CD4-positive, alpha-beta memory T cell (primary cell): ENCODE measurements at places on chromosomes 1 and 21. TPM values are rescaled to one million over a fixed set of nuclear protein-coding genes. Genes with fewer than 3 reads are reported as not detected.

Gene PDC
- total RNA-seq, result not detected

Gene IQGAP3
- not detected for total RNA-seq

Gene KLHL12
- 27.1 TPM for total RNA-seq

Gene TDRD10
- not detected for total RNA-seq

Gene HSD3B2
- not detected for total RNA-seq

Gene SPATA21
- total RNA-seq, result not detected

Gene SYT6
- not detected for total RNA-seq

Gene CSMD2
- not detected for total RNA-seq

Gene DNAJC11
- total RNA-seq, result 40.5 TPM

Gene GPATCH2
- 9.7 TPM for total RNA-seq

Gene BCAN
- not detected for total RNA-seq

Gene TTC34
- 4.8 TPM for total RNA-seq

Gene THEM5
- not detected for total RNA-seq

Gene SCNM1
- total RNA-seq, result 61.4 TPM

Gene MRPL24
- total RNA-seq, result 47.4 TPM

Gene AQP10
- total RNA-seq, result not detected

Gene SIM2
- total RNA-seq, result not detected

Gene FLG
- total RNA-seq, result not detected

Gene UMODL1
- 1.1 TPM for total RNA-seq

Gene ERRFI1
- total RNA-seq, result 1.0 TPM

Gene HUNK
- 0.44 TPM for total RNA-seq

Gene ARHGEF11
- total RNA-seq, result 24.1 TPM

Gene C1orf210
- not detected for total RNA-seq

Gene CRYAA
- total RNA-seq, result not detected

Gene SHCBP1L
- total RNA-seq, result not detected

Gene PLEKHN1
- total RNA-seq, result 2.9 TPM

Gene SPRR2E
- not detected for total RNA-seq

Gene GCSAML
- total RNA-seq, result not detected

Gene IGSF21
- not detected for total RNA-seq

Gene GBP1
- 74.1 TPM for total RNA-seq

Gene SH2D1B
- total RNA-seq, result not detected

Gene HSF2BP
- 0.39 TPM for total RNA-seq

Gene OR2T11
- not detected for total RNA-seq

Gene KRTAP22-1
- total RNA-seq, result not detected

Gene MEX3A
- not detected for total RNA-seq

Gene BGLAP
- total RNA-seq, result 7.7 TPM

Gene LCE1E
- total RNA-seq, result not detected

Gene LPAR3
- total RNA-seq, result 3.7 TPM

Gene OR2L8
- 0.73 TPM for total RNA-seq

Gene IL10
- total RNA-seq, result 0.32 TPM

Gene CASQ2
- total RNA-seq, result not detected

Gene BRWD1
- total RNA-seq, result 99.0 TPM

Gene KIF17
- not detected for total RNA-seq

Gene TNFRSF25
- total RNA-seq, result 415 TPM

Gene PTCH2
- 1.3 TPM for total RNA-seq

Gene GBP5
- total RNA-seq, result 76.3 TPM

Gene CFAP107
- not detected for total RNA-seq

Gene RGS2
- 27.9 TPM for total RNA-seq

Gene OR2G6
- not detected for total RNA-seq

Gene DDX59
- total RNA-seq, result 37.0 TPM

Gene MYBPH
- not detected for total RNA-seq
